Spleen (tissue), 13 donors: ENCODE measurements at places on chromosomes 16 and 17.

- DNase-seq, result no peak
These were observed 44.9 kb downstream of the ABCA8 start for GRCh38 chr17:68910251-68910705.

- peak; percentile 79 for DNase-seq
These were observed 6.8 kb downstream of the LDHD start for GRCh38 chr16:75109732-75110243.

GRCh38 chr17:51711581-51711980, 446.9 kb downstream of the CA10 start:
- no peak for DNase-seq

DNA sequence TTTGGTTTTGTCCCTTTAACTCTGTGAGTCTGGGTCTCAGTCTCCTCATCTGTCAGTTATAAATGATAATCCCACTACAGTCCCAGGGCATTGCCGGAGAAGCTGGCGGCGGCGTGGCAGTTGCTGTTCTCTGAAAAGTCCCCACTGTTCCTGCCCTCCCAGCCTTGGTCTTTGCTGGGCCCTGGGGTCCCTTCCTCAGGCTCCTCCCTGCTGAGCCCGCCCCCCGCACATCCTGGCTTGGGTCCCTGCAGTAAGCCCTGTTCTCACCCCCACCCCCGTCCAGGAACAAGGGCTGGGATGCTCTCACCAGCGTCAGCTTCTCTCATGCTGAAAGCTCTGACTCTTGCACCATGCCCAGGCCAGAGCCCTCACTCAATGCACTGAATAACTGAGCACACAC, 35.3 kb upstream of the PEMT start:
- DNase-seq, result no peak

GRCh38 chr16:89168381-89169189, 3.0 kb upstream of the CDH15 start:
- DNase-seq, result peak; percentile 71

GRCh38 chr17:52047086-52047485, 111.4 kb downstream of the CA10 start:
- DNase-seq, result no peak

DNA sequence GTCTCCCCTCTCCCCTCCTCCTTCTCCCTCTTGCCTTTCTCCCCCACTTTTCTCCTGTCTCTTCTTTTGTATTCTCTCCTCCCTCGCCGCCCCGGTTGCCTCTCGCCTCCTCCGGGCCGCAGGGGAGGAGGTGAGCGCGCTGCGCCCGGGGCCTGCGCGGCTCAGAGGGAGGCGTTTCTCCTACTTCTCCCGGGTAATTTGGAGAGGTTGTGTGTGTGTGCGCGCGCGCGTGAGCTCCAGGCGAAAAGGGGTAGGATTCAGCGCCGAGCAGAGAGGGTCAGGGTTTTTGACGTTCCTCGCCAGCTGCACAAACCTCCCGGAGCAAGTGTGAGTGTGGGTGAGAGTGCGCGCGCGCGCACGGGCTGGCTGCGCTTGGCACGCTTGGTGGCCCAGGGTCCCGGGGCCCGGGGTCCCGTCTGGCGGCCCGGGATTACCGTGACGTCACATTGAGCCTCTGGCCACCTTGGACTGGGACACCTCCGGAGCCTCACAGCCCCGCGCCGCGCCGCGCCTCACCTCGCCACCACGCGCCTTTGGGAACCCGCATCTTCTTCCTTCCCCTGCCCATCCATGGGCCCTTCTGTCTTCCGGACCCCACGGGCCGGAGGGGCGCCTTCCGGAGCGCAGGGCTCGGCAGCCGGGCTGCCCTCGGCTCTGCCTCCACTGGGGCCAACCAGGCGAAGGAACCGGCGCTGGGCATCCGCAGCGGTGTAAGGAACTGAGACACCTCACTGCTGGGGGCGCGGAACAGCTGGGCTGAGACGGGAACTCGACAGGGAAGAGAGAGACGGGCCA, 479 bp downstream of the IRX6 start:
- no peak for DNase-seq

GRCh38 chr17:32335046-32335445, 6.9 kb downstream of the C17orf75 start:
- no peak for DNase-seq

GRCh38 chr17:82627405-82627804, 20.8 kb downstream of the WDR45B start:
- peak; percentile 60 for DNase-seq

DNA sequence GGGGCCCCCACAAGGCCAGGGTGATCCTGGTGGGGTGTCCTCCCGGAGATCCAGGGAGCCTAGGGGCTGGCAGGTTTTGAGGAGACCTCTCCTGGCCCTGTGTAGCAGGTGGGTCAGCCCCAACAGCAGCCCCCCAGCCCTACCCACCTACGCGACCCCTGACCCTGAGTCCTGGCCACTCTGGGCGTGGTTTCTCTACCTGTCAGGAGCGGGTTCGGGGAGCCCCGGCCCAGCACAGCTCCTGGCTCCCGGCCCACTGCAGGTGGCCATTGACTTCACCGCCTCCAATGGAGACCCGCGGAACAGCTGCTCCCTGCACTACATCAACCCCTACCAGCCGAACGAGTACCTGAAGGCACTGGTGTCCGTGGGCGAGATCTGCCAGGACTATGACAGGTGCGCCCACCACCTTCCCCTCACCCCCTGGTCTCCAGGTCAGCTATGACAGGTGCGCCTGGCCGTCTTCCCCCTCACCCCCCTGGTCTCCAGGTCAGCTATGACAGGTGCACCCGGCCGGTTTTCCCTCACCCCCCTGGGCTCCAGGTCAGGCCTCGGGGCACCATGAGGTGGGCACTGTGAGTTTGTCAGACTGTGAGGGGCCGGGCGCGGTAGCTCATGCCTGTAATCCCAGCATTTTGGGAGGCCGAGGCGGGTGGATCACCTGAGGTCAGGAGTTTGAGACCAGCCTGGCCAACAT, 13.0 kb downstream of the CPNE7 start:
- no peak for DNase-seq
